Stimulated activated CD8-positive, alpha-beta memory T cell treated with anti-CD3 and anti-CD28 coated beads, Interleukin-15, amount 100 ng/mL, for 1 hour (primary cell): ENCODE measurements at places on chromosomes 11 and 22.

DNA sequence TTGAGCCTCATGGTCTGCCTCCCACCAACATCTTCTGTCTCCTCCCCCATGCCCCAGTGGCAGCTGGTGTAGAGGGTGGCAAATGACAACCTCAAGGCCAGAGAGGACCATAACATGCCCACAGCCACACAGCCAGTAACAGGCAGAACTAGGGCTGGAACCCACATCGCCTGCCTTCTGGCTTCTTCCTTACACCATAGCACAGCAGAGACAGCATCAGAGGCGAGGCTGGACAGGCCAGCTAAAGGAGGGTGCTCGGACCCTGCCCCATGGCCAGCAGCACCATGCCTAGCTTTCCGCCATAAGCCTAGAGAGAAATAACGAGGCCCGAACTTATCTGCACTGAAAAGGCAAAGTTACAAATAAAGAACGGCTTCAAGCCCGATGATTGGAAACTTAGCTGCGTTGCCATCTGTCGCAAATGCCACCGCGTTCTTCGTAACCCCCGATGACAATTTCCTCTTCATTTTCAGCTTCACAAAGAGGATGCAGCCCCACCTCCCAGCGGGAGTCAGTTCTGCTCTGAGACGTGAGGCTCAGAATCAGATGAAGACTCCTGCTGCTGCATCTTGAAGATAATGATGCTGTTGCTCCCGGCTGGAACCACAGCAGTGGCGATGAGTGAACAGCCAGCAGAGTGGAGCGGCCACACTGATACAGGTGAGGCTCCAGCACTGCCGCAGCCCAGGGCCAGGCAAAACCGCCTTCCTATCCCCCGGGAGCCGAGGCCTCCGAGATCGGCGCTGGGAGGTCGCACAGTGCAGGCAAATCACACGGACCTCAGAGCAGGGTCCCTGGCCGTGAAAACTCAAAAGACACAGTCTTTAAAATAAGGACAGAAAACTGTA, 73.8 kb upstream of the RTL6 start:
- DNase-seq = no peak

DNA sequence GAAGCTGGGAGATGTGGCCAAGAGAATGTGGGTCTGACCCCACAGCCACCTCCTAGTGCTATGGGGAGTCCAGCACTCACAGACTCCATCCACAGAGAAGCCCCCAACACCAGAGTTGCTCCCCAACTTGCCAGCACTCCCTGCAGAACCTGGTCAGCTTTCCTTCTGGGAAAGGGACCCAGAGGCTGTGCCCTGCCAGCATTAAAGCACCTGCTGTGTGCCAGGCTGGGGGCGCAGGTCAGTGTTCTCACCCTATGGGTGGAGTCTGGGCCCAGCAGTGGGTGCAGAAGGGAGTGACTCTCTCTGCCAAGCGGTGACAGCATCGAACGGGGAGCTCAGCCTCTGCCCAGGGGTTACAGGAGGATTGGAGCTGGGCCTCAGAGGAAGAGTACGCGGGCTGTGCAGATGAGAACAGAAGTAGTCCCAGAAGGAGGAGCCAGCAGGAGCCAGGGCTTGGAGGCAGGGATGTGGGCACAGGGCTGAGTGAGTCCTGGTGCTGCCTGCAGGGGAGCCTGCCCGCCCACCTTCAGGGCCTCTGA, 114.4 kb downstream of the MPPED1 start:
- DNase-seq = no peak

DNA sequence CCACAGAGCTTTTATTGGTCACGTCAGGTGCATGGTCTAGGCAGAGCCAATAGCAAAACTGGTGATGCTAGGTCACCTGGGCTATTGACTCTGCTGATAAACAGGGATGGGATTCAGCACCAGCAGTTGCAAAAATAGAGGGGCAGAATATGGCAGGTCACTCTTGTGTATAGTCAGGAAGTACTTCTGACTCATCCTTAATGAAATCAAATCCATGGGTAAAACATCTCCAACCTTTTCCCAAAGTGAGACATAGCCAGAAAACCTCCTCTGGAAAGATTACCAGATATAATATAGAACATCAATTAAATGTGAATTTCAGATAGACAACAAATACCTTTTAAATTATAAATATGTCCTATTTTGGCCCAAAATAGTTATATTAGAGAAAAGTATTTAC, 383.2 kb downstream of the METTL15 start:
- no peak for DNase-seq

- no peak for DNase-seq
Measured at GRCh38 chr11:48080301-48080861, 100.0 kb downstream of the PTPRJ start.

GRCh38 chr11:102177974-102178631, 67.9 kb downstream of the YAP1 start:
- no peak for DNase-seq
